ENCODE measurements at places on chromosomes 11 and 22. TPM values are rescaled to one million over a fixed set of nuclear protein-coding genes. Genes with fewer than 3 reads are reported as not detected.

Gene SMC1B
- total RNA-seq, result not detected

DNA sequence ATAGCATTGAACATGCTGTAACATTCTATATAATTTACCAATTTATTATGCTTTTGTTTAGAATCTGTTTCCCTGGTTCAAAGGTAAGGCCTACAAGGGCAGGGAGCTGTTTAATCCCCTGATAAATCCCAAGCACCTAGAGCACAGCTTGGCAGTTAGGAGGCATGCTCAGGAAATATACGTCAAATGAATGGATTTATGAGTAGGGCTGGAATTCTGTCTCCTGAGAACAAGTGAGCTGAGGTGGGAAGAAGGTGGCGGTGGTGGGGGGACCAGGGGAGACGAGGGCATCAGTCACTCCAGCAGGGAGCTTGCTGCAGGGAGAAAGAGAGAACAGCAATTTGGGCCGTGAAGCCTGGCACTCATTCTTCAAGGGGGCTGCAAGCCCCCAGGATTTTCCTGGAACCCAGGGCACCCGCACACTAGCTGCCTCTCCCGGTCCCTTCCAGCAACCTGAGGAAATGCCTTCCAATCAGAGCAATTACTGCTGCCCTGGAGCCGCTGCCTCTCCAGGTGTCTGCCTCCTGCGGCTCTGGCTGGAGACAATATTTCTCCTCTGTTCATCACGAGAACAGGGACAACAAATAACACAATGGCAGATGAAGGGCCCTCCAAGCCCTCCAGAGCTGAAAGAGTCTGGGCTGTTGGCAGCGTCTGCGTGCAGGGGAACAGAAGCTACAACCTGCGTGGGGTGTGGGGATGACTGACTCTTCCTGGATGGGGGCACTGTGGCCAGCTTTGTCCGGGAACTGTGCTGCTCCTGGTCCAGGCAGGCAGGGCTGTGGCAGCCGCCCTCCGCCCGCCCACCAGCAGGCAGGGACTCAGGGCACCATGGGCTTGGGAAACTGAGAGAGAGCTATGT lies 233.4 kb downstream of the ST3GAL4 start:
- H3K36me3 ChIP-seq, result no peaks in the 10 kb centered on the region
- no peak for DNase-seq
- no peak overlapping the region for H3K4me3 ChIP-seq
- H3K27me3 ChIP-seq, result no peaks in the 10 kb centered on the region
- peaks cover 12% of the 10 kb centered on the region for H3K4me1 ChIP-seq
- no peak overlapping the region for H3K27ac ChIP-seq

GRCh38 chr11:111408789-111409727 lies 30.0 kb upstream of the POU2AF1 start:
- H3K4me3 ChIP-seq, result no peak overlapping the region
- H3K4me1 ChIP-seq, result no peaks in the 10 kb centered on the region
- H3K27me3 ChIP-seq, result no peaks in the 10 kb centered on the region
- H3K27ac ChIP-seq, result no peak overlapping the region

DNA sequence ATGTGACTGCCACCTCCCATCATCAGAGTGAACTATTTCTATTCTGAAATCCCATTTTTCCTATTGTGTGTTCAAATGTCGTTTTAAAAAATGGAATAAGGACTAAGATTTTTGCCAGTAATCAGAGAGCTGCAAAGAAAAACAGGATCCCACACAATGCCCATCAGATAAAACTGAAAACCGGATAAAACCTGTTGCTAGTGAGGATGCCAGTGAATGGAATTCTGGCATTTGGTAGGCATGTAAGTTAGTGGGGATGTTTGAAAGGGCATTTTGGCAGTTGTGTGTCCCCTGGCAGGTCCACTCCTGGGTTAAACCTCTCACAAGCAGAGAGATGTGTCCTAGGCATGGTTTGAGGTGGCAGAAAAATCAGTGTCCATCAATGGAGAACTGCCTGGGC lies 6.2 kb downstream of the DRAP1 start:
- no peaks in the 10 kb centered on the region for H3K27me3 ChIP-seq
- H3K4me3 ChIP-seq, result no peak overlapping the region
- no peak for DNase-seq
- peaks cover 3% of the 10 kb centered on the region for H3K36me3 ChIP-seq

GRCh38 chr22:23269441-23270211 lies 89.3 kb downstream of the BCR start:
- H3K27me3 ChIP-seq, result no peaks in the 10 kb centered on the region
- no peak for DNase-seq
- H3K27ac ChIP-seq, result no peak overlapping the region
- peaks cover 59% of the 10 kb centered on the region for H3K36me3 ChIP-seq
- no peak overlapping the region for H3K4me3 ChIP-seq

- no peaks in the 10 kb centered on the region for H3K36me3 ChIP-seq
- peak overlapping the region; percentile 57 for H3K4me3 ChIP-seq
- H3K27me3 ChIP-seq, result no peaks in the 10 kb centered on the region
These were observed 189.0 kb downstream of the DDX10 start for GRCh38 chr11:108853864-108854263.

GRCh38 chr11:44766112-44766971 lies 39.6 kb downstream of the TSPAN18 start:
- H3K4me1 ChIP-seq, result peaks cover 55% of the 10 kb centered on the region
- H3K27ac ChIP-seq, result peak overlapping the region; percentile 86
- DNase-seq, result peak; percentile 48
- no peaks in the 10 kb centered on the region for H3K36me3 ChIP-seq

Data from thoracic aorta (tissue), 2 donors.